Left lung (tissue), 14 donors: ENCODE measurements at places on chromosomes 7 and 10.

- DNase-seq, result no peak
Measured at GRCh38 chr7:105840981-105841749, 35.2 kb downstream of the ATXN7L1 start.

GRCh38 chr7:4222676-4223075 is 459.4 kb upstream of the FOXK1 start:
- no peak for DNase-seq

GRCh38 chr10:113007821-113008220 is 57.8 kb downstream of the TCF7L2 start:
- DNase-seq, result no peak

- DNase-seq, result no peak
Measured at GRCh38 chr10:102948786-102949185, 30.7 kb downstream of the CNNM2 start.

DNA sequence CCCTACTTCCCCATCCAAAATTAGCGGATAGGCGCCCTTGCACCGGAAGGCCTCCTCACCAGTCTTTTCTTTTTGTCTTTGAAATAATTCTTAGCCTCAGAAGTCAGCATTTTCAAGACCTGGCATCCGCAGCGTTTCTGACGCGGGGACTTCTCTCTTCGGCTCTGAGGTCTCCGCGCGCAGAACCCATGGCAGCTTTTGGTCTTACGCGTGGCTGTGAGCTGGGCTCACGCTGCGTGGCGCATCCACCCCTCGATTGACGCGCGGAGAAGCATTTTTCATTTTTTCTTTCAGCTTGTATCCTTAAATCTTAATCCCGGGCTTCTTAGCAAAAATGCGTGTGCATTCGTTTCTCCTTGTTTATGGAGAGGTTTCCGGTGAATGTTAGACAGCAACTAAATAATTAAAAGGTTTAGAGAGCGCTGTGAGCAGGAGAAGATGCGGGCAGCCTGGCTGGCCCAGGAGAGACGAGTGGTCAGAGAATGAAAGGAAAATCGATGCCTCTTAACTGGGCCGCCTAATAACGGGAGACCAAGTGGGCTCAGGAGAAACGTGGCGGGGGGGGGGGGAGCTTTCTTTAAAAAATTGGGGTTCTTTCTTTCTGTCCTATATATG is 2.0 kb upstream of the GATA3 start:
- DNase-seq, result no peak

DNA sequence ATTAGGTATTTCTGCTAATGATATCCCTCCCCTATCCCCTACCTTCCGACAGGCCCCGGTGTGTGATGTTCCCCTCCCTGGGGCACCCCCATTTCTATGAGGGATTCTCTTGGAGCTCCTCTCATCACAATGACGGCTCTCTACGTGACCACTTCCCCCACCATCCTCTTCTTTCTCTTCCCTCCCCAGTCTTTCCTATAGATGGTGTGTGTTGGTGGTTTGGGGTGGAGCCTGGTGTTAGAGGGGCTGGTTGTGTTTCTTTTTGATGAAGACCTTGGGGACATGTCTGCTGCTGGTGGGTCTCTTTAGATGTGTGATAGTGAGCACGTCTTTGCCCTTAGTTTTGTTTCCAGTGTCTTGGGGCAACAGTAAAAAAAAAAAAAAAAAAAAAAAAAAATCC is 28.6 kb downstream of the RPS24 start:
- no peak for DNase-seq

GRCh38 chr7:26919906-26920493 is 55.6 kb upstream of the SKAP2 start:
- no peak for DNase-seq

GRCh38 chr7:132149436-132150304 is 426.6 kb downstream of the PLXNA4 start:
- no peak for DNase-seq

DNA sequence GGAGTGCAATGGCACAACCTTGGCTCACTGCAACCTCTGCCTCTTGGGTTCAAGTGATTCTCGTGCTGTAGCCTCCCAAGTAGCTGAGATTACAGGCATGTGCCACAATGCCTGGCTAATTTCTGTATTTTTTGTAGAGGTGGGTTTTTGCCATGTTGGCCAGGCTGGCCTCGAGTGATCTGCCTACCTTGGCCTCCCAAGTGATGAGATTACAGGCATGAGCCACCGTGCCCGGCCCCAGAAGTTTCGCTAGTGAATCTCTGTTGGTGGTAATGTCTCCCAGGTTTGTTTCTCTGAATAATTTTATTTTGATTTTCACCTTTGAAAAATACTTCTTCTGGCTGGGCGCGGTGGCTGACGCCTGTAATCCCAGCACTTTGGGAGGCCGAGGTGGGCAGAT is 58.8 kb downstream of the ABRAXAS2 start:
- DNase-seq, result no peak

DNA sequence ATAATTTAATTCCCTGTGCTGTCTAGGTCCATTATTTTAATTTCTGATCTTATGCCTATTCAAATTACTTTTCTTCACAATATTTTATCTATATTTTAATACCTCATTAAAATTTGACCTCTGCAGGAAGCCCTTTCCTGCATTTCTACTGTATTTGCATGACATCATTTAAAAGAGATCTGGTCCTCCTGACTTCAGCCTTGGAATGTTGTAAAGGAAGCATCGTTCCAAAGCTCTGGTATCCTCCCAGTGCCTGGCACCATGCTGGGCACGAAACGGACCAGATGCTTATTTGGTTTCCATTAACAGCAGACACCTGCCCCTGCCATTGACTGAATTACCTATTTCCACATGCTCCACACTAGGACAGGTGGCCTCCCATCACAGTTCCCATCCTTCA is 247.5 kb downstream of the KLF6 start:
- no peak for DNase-seq

DNA sequence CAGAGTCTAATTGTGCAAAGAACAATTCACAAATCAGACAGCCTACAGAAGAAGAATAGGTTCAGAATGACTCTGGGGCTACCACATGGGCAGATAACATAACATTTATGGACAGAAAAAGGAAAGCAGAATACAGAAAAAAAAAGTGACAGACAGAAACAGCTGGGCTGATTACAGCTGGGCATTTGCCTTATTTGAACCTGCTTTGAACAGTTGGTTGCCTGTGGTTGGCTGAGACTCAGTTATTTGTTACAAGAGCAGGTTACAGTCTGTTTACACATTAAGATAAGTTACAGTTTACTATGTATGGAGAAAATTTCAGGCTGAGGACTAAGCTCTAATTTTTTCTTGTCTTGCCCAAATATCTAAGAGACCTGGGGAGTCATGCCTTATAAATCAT is 327.2 kb downstream of the GALNT17 start:
- no peak for DNase-seq

GRCh38 chr7:48337012-48337621 is 165.9 kb downstream of the ABCA13 start:
- peak; percentile 7 for DNase-seq

DNA sequence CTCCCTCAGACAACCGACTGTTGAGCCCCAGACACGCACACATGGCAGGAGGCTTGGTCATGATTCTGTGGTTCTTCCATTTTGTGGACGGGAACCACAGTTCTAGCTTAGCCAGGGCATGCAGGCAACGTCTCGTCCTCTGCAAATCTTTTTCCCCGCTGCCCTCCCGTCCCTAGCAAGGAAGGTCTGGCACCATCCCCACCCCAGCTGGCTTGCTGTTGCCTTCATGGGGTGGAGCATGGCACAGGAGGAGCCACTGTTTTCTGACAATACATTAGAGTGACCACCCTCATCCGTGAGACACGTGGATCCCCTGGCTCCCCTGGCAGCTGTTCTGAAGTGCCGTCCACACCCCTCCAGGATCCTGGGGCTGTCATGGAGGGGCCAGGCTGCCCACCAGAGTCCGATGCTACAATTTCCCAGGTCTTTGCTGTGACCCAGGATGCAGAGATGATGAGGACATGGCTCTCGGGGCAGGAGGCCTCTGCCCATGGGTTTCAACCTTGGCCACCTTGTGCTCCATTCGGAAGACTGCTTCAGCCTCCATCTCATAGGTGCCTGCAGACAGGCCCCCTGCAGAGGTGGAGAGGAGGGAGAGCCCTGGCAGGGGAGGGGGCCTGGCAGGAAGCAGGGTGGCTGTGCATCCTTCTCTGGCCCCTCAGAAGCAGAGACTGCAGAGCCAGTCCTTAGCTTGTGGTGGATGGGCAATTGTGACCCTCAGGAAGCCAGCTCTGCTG is 233.6 kb downstream of the GLRX3 start:
- DNase-seq, result no peak

- no peak for DNase-seq
Measured at GRCh38 chr10:47070541-47070940, 159.3 kb downstream of the PTPN20 start.

DNA sequence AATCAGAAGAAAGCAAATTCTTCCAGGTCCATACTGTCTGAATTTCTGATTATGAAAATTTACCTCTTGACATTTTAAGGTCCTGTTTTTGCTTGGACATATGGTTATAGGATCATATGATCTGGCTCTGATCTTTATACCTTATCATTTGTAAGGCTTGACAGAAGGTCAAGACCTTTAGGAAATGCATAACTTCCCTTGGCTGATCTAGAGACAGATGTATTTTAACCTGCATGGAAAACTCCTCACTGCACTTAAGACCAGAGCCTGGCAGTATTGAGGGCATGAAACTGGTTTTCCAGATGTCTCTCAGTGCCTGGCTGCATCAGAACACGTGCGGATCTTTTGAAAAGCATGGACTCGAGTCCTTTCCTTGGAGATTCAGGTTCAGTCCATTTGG is 55.9 kb downstream of the TRRAP start:
- DNase-seq, result no peak

- DNase-seq, result no peak
Measured at GRCh38 chr10:46787321-46787615, 124.0 kb upstream of the PTPN20 start.

GRCh38 chr10:53952698-53953630 is 848.1 kb downstream of the PCDH15 start:
- peak; percentile 47 for DNase-seq

DNA sequence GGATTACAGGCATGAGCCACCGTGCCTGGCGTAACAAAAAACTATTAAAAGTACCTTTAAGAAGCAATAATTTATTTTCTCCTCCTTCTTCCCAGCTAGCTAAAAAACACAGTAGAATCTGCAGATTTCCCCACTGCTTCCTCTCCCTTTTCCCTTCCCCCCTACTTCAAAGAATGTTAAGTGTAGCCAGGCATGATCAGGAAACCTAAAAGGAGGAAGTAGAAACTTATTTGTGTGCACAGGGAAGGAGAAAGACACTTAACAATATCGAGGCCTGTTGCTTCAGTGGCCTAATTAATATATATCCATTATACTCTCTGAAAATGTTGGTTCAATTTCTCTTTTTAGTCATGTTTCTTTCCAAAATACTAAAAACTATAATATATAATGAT is 127.7 kb downstream of the NRBF2 start:
- DNase-seq, result no peak

- no peak for DNase-seq
Measured at GRCh38 chr7:112120696-112121217, 85.4 kb downstream of the DOCK4 start.

- DNase-seq, result peak; percentile 74
Measured at GRCh38 chr10:48804740-48805182, 120.1 kb downstream of the WDFY4 start.

DNA sequence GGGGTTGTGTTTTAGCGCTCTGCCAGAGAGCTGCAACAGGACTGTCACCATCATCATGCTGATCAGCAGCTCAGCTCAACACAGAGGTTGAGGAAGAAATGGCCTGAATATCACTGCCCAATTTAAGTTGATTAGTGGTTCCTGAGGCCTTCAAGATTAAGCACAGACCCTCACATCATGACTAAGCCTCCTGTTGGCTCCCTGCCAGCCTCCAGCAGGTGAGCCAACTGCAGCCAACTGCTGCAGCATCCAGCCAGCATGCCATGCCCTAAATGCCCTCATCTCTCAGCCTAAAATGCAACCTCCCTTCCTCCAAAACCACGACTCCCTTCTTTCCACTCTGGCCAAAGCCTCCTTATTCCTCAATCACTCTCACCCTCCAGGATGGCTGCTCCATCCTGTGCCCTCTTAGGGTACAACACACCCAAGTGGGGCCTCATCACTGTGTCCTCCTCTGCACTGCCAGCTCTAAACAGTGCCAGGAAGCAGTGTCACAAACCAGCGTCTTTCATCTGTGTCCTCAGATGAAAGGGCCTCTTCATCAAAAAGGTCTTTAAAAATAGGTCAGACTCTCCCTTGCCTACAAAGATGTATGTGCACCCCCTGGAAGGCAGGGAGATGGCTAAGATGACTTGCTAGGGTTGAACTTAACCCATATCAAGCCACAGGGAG is 259.3 kb downstream of the ZEB1 start:
- no peak for DNase-seq

DNA sequence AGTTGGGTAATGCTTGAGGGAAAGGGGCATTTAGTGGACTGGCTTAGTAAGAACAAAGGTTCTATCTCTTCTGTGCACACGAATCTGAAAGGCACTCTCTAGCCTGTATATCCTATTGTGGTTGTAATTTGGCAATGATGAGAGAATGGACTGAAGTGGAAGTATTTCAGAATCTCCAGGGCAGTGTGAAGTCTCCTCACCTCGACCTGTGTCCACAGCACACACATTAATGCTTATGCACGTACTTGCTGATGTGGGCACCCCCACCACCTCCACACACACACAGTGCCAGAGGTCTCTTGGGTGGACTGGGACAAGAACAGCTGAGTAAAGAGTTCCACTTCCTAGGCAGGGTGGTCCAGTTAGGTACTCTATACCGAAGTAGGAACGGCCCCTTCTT is 6.9 kb downstream of the SMC3 start:
- DNase-seq, result no peak

DNA sequence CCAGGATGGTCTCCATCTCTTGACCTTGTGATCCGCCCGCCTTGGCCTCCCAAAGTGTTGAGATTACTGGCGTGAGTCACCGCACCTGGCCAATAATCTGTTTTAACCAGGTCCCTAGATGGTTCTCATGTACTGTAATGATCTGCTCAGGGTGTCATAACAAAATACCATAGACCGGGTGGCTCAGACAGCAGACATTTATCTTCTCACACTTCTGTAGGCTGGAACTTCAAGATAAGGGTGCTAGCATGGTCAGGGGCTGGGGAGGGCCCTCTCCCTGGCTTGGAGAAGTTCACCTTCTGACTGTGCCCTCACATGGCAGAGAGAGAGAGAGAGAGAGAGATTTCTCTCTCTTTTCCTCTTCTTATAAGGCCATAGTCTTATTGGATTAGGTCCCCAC is 279.4 kb upstream of the LYZL1 start:
- DNase-seq, result no peak

DNA sequence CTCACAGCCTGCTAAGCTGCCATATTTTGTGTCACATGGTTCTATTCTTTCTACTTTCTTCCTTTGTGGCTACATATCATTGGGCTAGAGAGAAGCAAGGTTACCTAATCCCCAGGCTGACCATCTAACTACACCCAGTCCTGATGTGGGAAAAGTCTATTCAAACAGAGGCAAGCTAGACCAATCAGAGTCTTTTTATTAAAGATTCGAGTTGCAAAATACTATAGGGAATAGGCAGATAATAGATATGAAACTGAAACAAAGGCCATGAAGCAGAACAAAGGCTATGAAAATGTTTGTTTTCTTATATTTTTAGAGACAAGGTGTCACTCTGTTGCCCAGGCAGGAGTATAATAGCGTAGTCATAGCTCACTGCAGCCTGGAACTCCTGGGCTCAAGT is 36.7 kb downstream of the MTERF1 start:
- no peak for DNase-seq
